ENCODE measurements at places on chromosomes 1 and 21. TPM values are rescaled to one million over a fixed set of nuclear protein-coding genes. Genes with fewer than 3 reads are reported as not detected.

The PDC gene
- total RNA-seq: not detected

The RGS7 gene
- 0.02 TPM for total RNA-seq

The NBPF10 gene
- total RNA-seq: 0.92 TPM

The LYST gene
- 4.0 TPM for total RNA-seq

The KCNJ10 gene
- not detected for total RNA-seq

The PIGR gene
- not detected for total RNA-seq

The RGS1 gene
- not detected for total RNA-seq

The AKNAD1 gene
- total RNA-seq: 1.8 TPM

The LCE3E gene
- total RNA-seq: 0.12 TPM

The CD1C gene
- not detected for total RNA-seq

The SGIP1 gene
- total RNA-seq: not detected

The ASPM gene
- total RNA-seq: 17.6 TPM

The POLR3C gene
- total RNA-seq: 44.9 TPM

The SPATA1 gene
- total RNA-seq: not detected

The JAM2 gene
- not detected for total RNA-seq

The PTGS2 gene
- 3.5 TPM for total RNA-seq

The SMIM1 gene
- total RNA-seq: 1.4 TPM

The CCDC181 gene
- total RNA-seq: 0.11 TPM

The ARHGAP30 gene
- total RNA-seq: 0.09 TPM

The PROK1 gene
- not detected for total RNA-seq

The PRR9 gene
- total RNA-seq: 0.05 TPM

The TMEM269 gene
- total RNA-seq: 0.05 TPM

The S100A9 gene
- 0.59 TPM for total RNA-seq

The OR2T35 gene
- total RNA-seq: not detected

The GJC2 gene
- total RNA-seq: 0.52 TPM

The HTR6 gene
- 0.13 TPM for total RNA-seq

The SEMA6C gene
- total RNA-seq: 1.9 TPM

The CIART gene
- 2.7 TPM for total RNA-seq

The OR2G2 gene
- total RNA-seq: not detected

The FCRL5 gene
- not detected for total RNA-seq
